Neural crest cell (in vitro differentiated cells): ENCODE measurements at places on chromosomes 16 and 17. TPM values are rescaled to one million over a fixed set of nuclear protein-coding genes. Genes with fewer than 3 reads are reported as not detected.

DNA sequence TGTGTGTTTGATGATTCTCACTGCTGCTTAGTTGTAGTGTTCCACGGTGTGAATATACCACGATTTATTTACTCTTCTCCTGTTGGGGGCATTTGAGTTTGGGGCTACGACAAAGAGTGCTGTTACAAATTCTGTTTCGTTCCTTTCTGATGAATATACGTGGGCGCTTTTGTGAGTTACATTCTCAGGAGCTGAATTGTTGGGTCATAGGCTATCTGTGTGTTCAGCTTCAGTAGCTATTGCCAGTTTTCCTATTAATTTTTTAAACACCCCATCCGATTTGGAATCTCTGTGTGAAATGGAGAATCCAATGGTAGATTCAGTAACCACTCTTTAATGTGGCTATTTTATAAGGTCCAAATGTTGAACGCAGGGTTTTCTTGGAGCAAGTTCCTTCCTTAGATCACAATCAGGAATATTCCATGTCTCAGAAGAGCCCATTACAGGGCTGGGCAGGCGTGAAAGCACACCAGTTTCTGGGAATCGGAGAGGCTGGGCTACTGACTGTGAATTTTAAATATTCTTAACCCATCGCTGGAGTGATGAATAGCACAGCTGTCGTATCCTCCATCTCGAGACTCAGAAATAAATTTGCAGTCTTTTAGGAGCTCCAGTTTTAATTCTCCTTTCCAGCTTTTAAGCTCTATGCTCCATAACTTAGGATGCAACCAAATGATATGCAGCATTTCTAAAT lies 115.9 kb downstream of the PITPNC1 start:
- H3K27me3 ChIP-seq = no peaks in the 10 kb centered on the region
- H3K27ac ChIP-seq = no peak overlapping the region
- DNase-seq = no peak
- H3K4me3 ChIP-seq = no peak overlapping the region
- peaks cover 26% of the 10 kb centered on the region for H3K4me1 ChIP-seq

PLK1 gene
- 108 and 119 TPM in 2 replicates for total RNA-seq

GRCh38 chr17:39165178-39165840 lies 652 bp downstream of the ARL5C start:
- H3K27ac ChIP-seq = peak overlapping the region; percentile 95
- peak overlapping the region; percentile 91 for H3K4me3 ChIP-seq
- no peak for DNase-seq
- H3K36me3 ChIP-seq = peaks cover 3% of the 10 kb centered on the region

CRYBA1 gene
- total RNA-seq = 1.9 and 2.4 TPM in 2 replicates

DNA sequence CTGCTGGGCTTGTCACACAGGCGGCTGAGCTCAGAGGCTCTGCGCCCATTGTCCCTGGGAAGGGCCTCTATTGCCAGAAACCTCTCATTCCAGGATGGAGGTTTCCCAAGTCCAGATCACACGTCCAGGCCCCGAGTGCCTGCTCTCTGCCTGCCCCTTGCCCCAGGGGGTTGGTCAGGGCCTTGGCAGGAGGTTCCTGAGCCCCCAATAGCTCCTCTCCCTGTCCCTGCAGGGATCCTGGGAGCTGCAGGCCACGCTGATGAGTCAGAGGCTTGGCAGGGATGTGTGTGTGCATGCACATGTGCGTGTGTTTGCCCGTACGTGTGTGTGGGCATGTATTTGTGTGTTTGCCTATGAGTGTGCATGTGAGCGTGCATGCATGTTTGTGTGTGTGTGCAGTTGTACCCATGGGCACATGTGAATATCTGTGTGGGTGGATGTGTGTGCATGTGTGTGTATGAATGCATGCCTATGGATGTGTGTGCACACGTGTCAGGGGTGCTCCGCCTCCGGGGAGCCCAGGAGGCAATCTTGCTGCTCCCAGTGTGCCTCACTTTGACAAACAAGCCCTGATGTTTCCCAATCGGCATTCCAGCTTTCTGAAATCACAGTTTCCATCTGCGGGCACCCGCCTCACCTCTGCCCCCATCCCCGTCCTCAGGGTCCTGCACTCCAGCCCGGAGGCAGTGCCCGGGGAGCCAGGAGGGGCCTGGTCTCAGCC lies 98.4 kb upstream of the GSE1 start:
- H3K36me3 ChIP-seq = peaks cover 6% of the 10 kb centered on the region
- no peaks in the 10 kb centered on the region for H3K27me3 ChIP-seq
- H3K4me1 ChIP-seq = peaks cover 31% of the 10 kb centered on the region
- H3K4me3 ChIP-seq = no peak overlapping the region

DNA sequence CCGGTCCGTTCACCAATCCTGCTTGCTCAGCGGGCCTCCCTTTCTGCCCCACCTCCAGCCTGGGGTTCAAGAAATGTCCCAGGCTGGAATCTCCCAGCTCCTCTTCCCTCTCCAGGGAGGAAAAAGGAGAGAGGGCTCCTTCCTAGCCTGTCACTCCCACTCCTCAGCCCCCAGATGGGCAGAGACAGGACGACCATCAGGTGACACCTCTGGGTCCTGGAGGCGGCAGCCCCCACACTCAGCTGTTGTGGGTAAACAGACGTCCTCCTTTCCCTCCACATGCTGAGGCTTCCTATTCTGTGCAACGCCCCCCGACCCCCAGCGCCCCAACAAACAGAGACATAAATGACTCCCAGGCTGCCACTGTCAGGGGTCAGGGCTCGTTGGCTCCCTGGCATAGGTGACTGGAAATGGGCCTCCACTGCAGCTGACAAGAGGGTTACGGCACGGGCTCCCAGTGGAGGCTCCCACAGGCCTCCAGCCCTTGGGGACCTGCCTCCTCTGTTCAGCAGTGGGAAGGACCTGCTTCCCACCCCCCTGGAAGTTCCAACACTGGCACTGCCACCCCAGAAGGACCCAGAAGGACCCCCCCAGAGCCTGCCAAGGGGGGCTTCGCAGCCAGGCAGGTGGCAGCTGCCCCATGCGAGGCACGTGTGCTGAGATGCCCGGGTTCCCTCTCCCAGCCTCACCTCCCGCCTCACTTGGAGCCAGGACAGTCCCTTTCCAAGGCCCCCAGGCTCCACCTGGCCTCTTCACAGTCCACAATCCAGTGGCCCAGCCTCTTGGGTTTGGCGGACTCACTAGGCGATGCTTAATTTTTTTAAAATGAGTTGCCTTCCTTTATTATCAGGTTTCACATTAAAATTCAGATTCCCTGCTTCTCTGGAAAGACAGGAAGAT lies 232.3 kb downstream of the KATNIP start:
- H3K4me1 ChIP-seq = peaks cover 9% of the 10 kb centered on the region
- no peaks in the 10 kb centered on the region for H3K36me3 ChIP-seq
- peak overlapping the region; percentile 57 for H3K27ac ChIP-seq

- no peak overlapping the region for H3K4me3 ChIP-seq
- DNase-seq = no peak
- H3K27ac ChIP-seq = no peak overlapping the region
- H3K4me1 ChIP-seq = peaks cover 70% of the 10 kb centered on the region
- peaks cover 17% of the 10 kb centered on the region for H3K36me3 ChIP-seq
- no peaks in the 10 kb centered on the region for H3K27me3 ChIP-seq
Observed at GRCh38 chr16:19854543-19854876, 30.1 kb downstream of the GPRC5B start.

DNA sequence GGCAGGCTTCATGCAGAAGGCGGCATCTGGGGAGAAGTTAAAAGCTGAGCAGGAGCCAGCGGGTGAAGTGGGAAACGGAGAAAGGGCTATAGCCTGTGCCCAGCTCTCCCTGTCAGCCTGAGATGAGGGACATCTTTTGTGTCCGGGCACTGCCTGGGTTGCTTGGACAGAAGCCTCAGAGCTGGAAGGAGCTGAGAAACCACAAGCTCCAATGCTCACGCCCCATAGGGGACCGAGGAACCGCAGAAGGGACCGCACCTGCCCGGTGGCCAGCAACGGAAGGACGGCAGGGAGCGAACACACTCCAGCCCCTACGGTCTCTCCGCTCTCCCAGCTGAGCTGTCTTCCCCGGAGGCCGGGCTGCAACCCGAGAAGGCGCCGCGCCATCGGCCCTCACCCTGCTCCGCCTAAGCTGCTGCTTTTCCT lies 175.8 kb downstream of the NPIPB11 start:
- H3K27ac ChIP-seq = no peak overlapping the region
- H3K27me3 ChIP-seq = no peaks in the 10 kb centered on the region
- H3K36me3 ChIP-seq = no peaks in the 10 kb centered on the region
- H3K4me3 ChIP-seq = no peak overlapping the region

- no peaks in the 10 kb centered on the region for H3K36me3 ChIP-seq
- H3K4me1 ChIP-seq = peaks cover 49% of the 10 kb centered on the region
- DNase-seq = no peak
- H3K27ac ChIP-seq = no peak overlapping the region
- peak overlapping the region; percentile 28 for H3K4me3 ChIP-seq
- no peaks in the 10 kb centered on the region for H3K27me3 ChIP-seq
Observed at GRCh38 chr17:27524594-27524993, 68.3 kb downstream of the KSR1 start.

CACNG5 gene
- total RNA-seq = not detected in 2 replicates

SLC52A1 gene
- total RNA-seq = not detected in 2 replicates

BCAS3 gene
- 30.0 and 30.5 TPM in 2 replicates for total RNA-seq

FBXW10 gene
- total RNA-seq = 0.19 and 0.20 TPM in 2 replicates

- no peaks in the 10 kb centered on the region for H3K4me1 ChIP-seq
- peaks cover 3% of the 10 kb centered on the region for H3K36me3 ChIP-seq
- H3K27me3 ChIP-seq = no peaks in the 10 kb centered on the region
- peak overlapping the region; percentile 32 for H3K27ac ChIP-seq
- no peak overlapping the region for H3K4me3 ChIP-seq
- DNase-seq = no peak
Observed at GRCh38 chr16:11682655-11683096, 14.4 kb downstream of the SNN start.

ADORA2B gene
- total RNA-seq = 0.98 and 1.0 TPM in 2 replicates

DNA sequence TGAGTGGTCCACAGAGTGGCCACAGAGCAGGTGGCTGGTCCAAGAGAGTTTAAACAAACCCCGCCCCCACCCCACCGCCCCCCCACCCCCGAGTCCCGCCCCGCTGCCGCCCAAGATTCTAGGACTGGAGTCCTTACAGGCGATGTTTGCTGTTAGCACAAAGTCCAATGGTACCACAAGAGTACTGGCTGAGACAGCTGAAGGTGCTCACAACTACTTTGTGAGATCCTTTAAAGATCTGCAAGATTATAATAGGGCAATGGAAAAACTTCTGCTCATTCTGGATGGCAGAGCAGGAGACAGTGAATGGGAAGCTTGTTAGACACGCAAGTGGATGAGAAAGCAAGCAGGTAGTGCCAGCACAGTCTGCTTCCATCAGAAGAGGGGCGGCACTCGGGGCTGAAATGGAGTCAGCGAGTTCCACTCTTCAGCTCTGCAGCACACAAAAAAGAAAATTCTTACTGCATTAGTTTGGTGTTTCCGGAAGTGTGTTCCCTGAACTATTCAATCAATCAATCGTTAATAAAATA lies 4.7 kb upstream of the TEKT3 start:
- H3K27ac ChIP-seq = no peak overlapping the region
- DNase-seq = no peak
- peaks cover 50% of the 10 kb centered on the region for H3K27me3 ChIP-seq
- H3K4me1 ChIP-seq = peaks cover 7% of the 10 kb centered on the region
- H3K4me3 ChIP-seq = no peak overlapping the region
- no peaks in the 10 kb centered on the region for H3K36me3 ChIP-seq

- H3K36me3 ChIP-seq = no peaks in the 10 kb centered on the region
- H3K4me3 ChIP-seq = no peak overlapping the region
- DNase-seq = no peak
- H3K4me1 ChIP-seq = no peaks in the 10 kb centered on the region
- no peak overlapping the region for H3K27ac ChIP-seq
Observed at GRCh38 chr16:85103114-85104079, 8.9 kb downstream of the CIBAR2 start.

GRCh38 chr17:65886315-65887245 lies 305.4 kb downstream of the CEP112 start:
- peaks cover 5% of the 10 kb centered on the region for H3K4me1 ChIP-seq
- no peaks in the 10 kb centered on the region for H3K36me3 ChIP-seq
- DNase-seq = no peak

DNA sequence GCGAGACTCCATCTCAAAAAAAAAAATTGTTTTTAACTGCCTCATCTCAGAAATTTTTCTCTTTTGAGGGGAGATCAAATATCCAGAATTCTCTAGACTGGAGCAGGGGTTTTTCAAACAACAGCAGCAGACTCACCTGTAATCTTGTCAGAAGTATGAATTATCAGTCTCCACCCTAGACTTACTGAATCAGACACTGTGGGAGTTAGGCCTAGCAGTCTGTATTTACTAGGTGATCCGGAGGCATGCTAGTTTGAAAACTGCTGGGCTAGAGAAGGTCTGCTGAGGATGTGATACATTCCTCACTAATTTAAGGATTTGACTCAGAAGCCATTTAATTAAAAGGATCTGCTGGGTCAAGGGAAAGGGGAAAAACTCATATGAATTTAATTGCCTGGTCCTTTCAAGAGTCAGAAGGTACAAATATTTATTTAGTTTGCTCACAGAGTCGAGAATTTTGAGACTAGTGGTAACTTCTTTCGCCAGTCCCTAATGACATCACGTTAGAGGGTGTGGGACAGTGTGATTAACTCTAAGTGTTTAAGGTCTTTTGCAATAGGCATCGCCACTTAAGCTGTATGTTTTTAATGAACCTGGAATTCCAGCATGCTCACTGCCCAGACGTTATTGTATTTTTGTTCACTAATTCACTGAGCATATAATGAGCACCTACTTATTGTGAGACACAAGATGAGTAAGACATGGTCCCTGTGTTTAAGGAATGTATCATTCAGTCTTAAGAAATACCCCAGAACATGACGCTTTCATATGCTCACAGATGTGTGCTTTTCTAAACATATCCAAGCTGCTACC lies 14.2 kb downstream of the ATP6V0A1 start:
- no peak overlapping the region for H3K4me3 ChIP-seq
- H3K4me1 ChIP-seq = no peaks in the 10 kb centered on the region
- no peak for DNase-seq
- no peak overlapping the region for H3K27ac ChIP-seq
- H3K27me3 ChIP-seq = no peaks in the 10 kb centered on the region
- peaks cover 22% of the 10 kb centered on the region for H3K36me3 ChIP-seq

GRCh38 chr17:58233543-58233942 lies 4.8 kb upstream of the LPO start:
- no peaks in the 10 kb centered on the region for H3K4me1 ChIP-seq
- H3K4me3 ChIP-seq = no peak overlapping the region
- H3K36me3 ChIP-seq = no peaks in the 10 kb centered on the region
- peaks cover 77% of the 10 kb centered on the region for H3K27me3 ChIP-seq
